ENCODE measurements at places on chromosomes 7 and 10.

DNA sequence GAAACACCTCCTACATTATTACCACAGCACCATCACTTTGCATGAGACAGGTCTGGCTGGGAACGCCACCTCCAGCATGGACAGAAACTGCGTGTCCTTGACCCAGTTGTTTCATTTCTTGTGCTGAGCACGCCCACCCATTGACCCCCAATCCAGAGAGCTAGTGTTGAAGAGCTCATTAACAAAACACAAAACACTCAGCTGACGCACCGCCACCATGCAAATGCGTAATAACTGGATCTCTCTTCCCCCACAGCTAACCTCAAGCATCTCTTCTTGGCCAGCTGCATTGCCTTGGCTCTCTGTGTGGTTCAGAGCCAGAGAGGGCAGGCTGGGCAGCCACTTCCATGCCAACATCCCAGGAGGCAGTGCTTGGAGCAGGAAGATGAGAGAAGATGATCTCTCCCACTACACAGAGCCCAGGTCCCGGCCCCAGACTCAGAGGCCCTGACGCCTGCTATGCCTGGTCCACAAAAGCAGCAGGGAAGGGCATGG, 173.5 kb downstream of the PLXNA4 start:
- peak; percentile 95 for DNase-seq

DNA sequence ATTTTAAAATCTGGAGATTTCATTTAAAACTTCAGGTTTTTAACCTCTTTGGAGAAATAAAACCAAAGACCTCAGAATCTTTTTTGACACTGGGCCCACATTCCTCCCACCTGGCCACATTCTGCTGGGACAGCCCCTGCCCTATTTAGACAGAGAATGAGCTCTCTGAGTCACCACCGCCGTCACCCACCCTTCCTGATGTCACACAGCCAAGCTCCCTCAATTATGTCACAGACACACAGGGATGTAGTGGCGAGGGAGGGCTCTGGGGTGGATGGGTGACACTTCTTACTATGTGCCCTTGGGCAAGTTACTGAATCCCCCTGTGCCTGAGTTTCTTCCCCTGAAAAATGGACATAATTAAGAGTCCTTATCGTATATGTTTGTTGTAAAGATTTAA, 162.6 kb downstream of the RAB11FIP2 start:
- DNase-seq = no peak

DNA sequence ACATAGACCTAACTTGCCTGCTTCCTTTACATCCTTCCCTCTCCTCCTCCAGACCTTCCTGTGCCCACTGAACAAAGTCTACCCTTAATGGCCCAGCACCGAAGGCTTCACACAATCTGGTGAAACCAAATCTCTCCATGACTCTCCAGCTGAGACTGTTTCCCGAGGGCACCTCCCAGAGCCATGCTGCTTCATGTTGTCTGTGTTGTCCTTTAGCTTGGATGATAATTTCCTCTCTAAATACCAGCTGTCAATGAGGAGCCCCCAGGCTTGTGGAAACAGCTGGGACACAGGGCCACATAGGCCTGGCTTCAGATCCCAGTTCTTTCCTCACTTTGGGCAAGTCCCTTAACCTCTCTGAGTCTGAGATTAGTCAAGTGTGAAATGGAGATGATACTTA, 54.3 kb downstream of the DLD start:
- no peak for DNase-seq

DNA sequence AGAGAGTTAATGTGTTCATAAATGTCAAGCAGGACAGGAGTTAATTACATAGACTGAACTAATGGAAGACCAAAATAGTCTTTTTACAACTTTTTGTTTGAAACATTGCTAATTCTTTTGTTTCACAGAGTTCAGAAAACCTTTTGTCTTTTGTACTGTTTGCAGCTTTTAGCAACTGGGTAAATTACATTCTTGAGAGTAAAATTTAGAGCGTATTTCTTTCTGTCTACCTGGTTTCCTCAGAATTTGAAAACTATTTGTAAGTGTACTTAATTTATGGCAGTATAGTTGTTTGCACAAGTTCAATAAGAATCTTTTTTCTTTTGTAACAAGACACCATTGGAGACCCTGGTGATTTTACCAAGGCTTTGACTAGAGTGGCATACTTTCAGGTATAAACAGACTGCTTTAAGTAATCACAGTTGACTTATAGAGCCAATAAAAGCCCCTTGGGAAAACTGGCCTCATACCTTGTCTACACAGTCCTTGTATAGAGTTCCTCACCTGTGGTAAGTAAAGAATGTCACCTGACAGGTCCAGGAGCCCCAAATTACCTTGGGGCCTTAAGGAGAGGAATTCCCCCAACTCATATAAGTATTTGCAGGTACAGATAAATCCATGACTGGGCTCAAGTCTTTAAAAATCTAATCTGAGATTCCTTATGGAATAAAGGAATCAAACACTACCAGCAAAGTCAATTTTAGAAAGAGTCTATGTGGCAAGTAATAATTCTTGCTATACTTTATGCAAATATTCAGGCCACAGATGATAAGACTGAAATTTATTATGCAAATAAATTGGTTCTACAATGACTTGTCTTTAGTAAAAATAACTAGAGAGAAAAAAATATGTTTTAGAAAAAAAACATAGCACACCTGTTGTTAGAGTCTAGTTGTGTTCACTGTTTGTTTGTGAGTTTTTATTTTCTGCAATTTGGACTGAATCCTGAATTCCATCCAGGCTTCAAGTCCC, 23.6 kb upstream of the CREB3L2 start:
- no peak for DNase-seq

DNA sequence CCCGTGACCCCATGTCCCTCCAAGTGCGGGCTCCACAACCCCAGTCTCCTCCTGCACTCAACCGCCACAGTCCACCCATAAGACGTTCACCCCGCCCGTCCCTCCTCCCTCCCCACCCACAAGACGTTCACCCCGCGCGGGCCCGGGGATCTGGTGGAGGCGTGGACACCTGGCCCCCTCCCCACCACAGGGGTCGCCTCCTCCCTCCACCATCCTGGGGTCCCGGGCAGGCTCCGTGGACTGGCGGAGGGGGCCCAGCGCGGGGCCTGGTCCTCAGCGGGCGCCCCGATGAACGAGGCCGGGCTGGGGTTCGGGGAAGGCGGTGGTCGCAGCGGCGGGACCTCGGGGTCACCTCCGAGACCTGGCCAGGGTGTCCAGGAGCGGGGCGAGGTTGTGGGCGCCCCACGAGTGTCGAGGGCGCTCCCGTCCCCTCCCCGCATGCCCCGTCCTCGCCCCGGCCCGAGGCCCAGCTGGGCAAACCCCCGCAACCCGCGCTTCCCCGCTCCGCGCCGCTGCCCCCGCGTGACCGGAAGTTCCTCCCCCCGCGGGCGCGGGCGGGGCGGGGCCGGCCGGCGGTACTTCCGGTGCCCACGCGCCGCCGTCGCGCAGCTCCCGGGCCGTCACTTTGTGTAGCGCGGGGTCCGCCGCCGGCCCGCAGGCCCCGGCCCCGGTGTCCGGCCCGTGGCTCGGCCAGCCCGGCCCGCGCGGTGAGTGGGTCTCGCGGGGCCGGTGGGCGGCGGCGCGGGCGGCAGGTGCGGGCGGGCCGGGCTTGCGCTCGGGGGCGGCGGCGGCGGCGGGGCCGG, at the start of gene ZNF316:
TSS of gene ZNF316 (plus strand) at position 578 of the 803 bp plus-strand sequence. CDS start 5,092 bp downstream, outside the sequence.
- peak; percentile 56 for DNase-seq

GRCh38 chr10:31508882-31509281, 189.9 kb downstream of the ZEB1 start:
- DNase-seq = peak; percentile 27

GRCh38 chr7:17134786-17135185, 163.7 kb upstream of the AHR start:
- DNase-seq = no peak

- DNase-seq = peak; percentile 22
Observed at GRCh38 chr10:48215486-48216203, 58.9 kb downstream of the FRMPD2 start.

GRCh38 chr7:35792873-35793489, 7.9 kb upstream of the SEPTIN7 start:
- DNase-seq = no peak

DNA sequence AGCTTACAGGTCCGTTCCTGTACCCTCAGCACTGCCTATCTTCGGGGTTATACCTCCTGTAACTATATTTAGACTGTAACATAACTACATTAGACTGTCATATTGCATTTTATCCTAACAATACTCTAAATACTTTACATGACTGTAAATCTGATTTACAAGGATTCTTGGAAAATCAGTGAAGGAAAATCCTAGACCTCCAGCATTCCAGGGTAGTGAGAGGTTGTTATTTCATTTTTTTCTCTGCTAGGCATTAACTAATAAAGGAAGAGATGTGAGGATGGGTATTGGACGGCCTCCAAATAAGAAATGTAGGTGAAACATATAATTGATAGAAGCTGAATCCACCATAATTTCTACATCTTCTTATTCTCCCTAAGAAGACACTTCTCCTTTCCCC, 569.4 kb downstream of the CALN1 start:
- DNase-seq = no peak

DNA sequence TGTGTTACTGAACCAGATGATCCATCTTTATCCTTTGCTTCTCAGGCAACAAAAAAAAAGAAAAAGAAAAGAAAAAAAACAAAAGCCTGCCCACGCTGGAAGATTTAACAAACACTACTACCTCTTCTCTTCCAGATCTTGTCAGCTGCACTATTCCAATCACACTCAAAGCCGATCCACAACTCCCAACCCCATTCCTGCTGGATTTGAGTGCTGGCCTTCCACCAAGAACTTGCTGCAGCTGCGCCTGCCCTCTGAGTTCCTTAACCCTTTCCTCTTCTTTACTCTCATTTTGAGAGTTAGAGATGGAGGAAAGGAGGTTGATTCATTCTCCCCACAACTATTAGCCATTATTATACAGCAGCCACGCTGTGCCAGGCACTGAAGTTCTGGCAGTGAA, 16.0 kb upstream of the ITGA8 start:
- DNase-seq = no peak

- DNase-seq = peak; percentile 82
Observed at GRCh38 chr7:121081327-121081936, 92.9 kb downstream of the CPED1 start.

DNA sequence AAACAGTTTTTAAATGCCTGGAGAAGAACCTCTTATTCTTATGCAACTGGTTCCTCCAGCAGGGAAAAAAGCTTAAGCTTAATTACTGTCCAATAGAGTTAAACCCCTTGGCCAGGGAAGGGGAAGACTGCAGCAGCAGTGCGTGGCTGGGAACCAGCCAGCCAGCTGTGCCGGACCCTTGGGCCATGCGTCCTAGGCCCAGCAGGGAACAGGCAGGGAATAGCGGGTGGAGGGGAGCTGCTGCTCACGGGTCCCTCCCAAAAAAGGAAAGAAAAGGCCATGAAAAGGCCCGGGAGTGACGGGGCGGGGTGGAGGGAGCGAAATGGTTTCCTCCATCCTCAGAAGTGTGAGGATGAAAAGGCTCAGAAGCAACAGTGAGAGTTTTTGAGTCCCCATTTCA, 35.2 kb upstream of the HECW1 start:
- DNase-seq = no peak

DNA sequence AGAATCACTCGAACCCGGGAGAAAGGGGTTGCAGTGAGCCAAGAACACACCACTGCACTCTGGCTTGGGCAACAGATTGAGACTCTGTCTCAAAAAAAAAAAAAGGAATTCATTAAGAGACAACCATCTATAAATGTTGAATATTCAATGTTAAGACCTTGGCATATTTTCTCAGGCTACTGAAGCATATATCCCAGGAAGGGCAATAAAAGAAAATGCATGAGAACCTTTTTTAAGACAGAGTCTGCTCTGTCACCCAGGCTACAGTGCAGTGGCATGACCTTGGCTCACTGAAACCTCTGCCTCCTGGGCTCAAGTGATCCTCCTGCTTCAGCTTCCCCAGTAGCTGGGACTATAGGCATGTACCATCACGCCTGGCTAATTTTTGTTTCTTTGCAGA, 165.0 kb downstream of the JMJD1C start:
- no peak for DNase-seq

DNA sequence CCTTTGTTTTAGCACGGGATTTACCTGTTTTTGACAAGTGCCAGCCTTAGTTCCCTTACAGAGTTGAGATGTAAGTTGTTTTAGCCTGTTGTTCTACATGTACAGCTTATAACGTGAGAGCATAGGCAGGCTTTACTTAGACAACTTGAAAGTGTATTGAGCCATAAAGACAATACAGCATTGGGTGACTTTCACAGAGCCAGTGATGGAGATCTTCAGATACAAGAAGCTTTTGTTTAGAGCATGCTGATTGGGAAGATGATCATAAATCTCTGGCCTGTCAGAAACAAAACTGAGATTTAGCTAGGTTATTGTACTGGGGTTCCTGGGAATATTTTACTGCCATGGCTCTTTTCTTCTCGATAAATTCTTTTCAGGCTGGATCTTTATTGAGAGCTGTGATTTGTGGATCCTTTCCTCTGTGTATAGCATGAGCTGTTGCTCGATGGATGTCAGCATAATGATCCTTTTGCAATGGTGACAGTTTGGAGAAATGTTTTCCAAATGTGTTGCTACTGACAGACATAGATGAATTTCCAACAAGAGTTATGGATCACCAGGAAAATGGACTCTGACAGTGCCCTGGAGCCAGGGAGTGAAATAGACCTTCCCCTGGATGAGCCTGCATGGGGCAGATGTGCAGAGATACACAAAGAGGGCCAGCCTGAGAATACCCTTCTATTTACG, 30.2 kb downstream of the LHFPL3 start:
- DNase-seq = no peak

DNA sequence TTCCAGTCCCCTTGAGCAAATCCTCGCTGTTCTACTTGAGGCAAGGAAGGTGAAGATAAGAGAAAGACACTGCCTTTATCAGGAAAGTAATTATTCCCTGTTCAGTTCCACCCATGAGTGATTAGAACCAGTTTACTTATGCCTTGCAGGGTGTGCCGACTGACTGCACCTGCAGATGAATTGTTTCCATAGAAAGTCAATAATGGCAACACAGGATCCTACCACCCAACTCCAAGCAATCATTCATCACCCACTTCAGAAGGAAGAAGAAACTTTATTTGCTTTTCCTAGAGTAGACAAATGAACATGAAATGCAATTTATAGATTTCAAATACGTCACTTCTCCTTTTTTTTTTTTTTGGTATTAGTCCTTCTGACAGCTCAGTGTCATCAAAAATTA, 383.9 kb downstream of the SORCS1 start:
- DNase-seq = no peak

DNA sequence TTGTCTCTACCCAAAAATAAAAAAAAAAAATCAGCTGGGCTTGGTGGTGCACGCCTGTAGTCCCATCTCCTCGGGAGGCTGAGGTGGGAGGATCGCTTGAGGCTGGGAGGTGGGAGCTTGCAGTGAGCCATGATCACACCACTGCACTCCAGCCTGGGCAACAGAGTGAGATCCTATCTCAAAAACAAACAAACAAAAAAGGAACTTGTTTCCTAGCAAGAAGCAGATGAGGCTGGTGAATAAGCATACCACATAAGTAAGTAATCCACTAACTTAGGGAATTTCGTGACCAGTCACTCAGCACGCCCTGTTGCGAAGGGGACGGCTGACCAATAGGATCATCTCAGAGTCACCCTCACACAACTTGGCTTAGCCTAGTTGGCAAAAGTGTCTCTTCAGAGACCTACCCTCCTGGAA, 64.6 kb downstream of the CUX1 start:
- peak; percentile 100 for DNase-seq

GRCh38 chr10:95850791-95851190, 57.0 kb upstream of the CC2D2B start:
- peak; percentile 60 for DNase-seq

GRCh38 chr7:100676501-100677306, 3.2 kb downstream of the GNB2 start:
- DNase-seq = no peak

All from AG10803 (cell line).